Activated T-helper 1 cell treated with anti-CD3 and anti-CD28 coated beads, Interleukin-2, amount 50 U/mL, for 16 hours (primary cell): ENCODE measurements at places on chromosomes 2 and 18.

GRCh38 chr2:210626849-210627248 lies 70.5 kb downstream of the CPS1 start:
- no peak for DNase-seq

GRCh38 chr2:179478771-179479170 lies 214.1 kb upstream of the SESTD1 start:
- DNase-seq = no peak

GRCh38 chr2:44388877-44389276 lies 27.1 kb downstream of the CAMKMT start:
- DNase-seq = no peak

- DNase-seq = no peak
Measured at GRCh38 chr2:73642338-73643018, at the start of gene NAT8. NAT8 (minus strand) TSS chr2:73642422; CDS start chr2:73641628, 794 bp downstream.

- DNase-seq = no peak
Measured at GRCh38 chr2:241118737-241119505, 16.8 kb upstream of the MTERF4 start.

DNA sequence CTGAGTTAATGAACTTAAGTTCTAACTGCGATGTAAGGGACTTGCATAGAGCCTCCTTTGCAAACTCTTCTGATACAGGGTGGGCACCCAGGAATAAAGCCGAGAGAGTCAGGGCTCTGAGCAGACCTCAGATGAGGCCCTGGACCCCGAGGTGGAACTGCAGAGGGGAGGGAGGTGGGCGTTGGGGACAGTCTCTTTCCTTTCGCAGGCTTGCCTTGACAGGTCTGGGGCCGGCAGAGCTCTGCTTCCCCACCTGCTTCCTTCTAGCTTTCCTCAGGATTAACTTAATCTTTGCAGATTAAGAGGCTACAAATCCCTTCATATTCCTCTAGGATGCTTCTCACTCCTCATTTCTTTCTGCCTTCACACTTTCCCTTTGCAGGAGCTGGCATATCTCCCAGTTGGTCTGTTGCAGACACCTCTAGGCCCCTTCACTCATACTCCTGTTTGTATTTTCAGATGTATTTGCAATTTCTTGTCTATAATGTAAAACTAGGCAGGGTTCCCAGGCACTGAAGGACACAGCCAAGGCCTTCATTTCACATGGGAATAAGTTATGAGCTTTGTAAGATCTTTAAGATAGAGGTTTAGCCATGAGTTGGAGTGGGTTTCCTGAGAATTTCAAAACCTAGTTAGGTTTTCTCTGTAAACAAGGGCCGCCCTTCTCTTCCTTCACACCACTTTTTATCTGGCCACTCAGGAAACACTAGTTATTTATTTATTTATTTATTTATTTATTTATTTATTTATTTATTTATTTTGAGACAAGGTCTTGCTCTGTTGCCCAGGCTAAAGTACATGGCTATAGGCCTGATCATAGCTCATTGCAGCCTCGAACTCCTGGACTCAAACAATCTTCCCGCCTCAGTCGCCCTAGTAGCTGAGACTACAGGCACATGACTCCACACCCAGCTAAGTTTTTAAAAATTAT lies 70.9 kb downstream of the MTCL1 start:
- no peak for DNase-seq

DNA sequence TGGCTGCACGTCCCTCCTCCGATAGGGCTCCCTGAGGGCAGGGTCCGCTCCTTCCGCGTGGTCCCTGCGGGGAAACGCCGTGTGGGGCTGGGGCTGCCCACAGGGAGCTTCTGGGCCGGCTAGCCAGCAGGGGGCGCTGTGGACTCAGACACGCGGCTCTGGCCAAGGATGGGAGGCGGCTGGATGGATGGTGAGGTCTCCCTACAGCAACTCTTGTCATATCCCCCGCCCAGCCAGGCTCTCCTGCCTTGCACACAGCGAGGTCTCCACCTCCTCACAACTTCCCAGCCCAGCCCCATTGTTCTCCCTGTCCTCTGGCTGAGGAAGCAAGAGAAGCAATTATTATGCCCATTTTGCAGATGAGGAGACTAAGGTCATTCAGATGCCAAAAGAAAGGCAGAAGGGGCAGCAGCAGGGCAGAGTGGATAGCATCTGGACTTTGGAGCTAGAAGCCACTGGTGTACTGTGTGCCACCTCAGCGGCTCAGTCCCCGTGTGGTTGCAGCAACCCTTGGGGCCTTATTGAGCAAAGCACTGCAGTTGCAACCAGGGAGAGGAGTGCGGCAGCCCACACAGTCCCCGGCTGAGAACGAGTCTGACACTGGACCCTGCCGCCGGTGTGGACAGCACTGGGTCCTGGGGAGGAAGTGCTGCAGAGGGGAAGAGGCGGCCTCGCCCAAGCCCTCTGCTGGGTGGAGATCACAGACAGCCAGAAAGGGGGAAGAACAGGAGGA lies 99.0 kb downstream of the ZFP36L2 start:
- peak; percentile 95 for DNase-seq

- no peak for DNase-seq
Measured at GRCh38 chr2:184532551-184532950, 65.8 kb upstream of the ZNF804A start.

DNA sequence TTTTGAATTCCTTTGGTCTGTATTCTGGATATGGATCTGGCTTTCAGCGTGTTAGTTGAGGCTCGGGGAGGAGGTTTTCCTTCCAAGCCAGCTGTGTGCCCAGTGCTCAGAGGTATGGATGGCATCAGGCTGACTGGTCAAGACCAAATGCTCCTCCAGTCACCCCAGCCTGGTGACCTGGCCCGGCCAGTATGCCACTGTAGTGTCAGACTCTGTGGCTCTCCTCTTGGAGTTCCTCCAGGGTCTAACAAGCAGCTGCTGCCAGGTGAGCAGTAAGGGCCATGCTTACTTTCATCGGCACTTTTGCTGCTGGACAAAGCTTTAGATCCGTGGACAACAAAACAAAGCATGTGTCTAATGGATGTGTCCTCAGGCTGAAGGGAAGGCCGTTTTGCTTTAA lies 44.1 kb downstream of the CABLES1 start:
- DNase-seq = no peak

DNA sequence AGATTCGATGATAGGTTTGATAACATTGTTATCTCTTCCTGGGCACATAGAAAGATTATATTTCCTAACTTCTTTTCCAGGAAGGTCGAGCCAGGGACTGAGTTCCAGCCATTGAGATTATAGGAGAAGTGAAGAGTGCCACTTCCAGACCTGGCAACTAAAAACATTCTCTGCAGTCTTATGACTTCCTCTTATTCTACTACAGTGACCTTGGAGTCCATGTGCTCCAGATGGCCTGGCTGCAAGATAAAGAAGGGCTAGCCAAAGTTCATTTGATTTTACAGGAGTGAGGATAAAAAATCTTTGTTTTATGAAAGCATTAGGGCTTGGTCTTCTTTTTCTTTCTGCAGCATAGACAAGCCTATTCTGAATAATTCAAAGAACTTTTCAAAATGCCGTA lies 363.0 kb downstream of the FSIP2 start:
- no peak for DNase-seq

- no peak for DNase-seq
Measured at GRCh38 chr2:219465659-219466561, 31.3 kb downstream of the SPEG start.

- DNase-seq = peak; percentile 24
Measured at GRCh38 chr2:136242687-136243277, 124.8 kb upstream of the CXCR4 start.
